ENCODE measurements at places on chromosomes 13 and 19.

GRCh38 chr19:19342086-19343015 lies 21.7 kb downstream of the MAU2 start:
- DNase-seq = peak; percentile 79

GRCh38 chr19:43465468-43466120 lies at the start of gene LYPD3:
LYPD3 (minus strand) TSS chr19:43465608; CDS start chr19:43465571, 37 bp downstream.
- DNase-seq = peak; percentile 76

DNA sequence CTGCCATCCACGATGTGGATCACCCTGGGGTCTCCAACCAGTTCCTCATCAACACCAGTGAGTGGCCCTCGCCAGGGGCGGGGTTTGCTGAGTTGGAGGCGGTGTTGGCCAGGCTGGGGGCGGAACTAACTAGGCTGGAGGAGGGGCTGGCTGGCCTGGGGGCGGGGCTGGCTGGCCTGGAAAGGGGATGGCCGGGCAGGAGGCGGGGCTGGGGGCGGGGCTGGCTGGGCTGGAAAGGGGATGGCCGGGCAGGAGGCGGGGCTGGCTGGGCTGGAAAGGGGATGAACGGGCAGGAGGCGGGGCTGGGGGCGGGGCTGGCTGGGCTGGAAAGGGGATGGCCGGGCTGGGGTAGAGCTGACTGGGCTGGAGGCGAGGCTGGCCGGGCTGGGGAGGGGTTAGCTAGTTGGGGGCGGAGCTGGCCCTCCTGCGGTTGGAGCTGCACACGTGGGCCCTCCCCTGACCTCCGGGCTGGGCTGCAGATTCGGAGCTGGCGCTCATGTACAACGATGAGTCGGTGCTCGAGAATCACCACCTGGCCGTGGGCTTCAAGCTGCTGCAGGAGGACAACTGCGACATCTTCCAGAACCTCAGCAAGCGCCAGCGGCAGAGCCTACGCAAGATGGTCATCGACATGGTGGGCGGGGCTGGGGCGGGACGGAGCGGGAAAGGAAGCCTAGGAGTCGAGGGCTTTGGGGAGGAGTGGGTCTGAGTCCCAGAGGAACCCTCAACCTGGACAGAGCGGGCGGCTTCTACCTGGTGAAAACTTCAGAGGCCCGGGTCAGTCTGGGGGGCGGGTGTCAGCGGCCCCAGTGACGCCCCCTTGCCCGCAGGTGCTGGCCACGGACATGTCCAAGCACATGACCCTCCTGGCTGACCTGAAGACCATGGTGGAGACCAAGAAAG lies 41.0 kb downstream of the PDE4A start:
- DNase-seq = peak; percentile 95

GRCh38 chr19:47766670-47767069 lies 11.8 kb upstream of the SELENOW start:
- no peak for DNase-seq

GRCh38 chr19:15635016-15635805 lies 5.5 kb upstream of the CYP4F3 start:
- no peak for DNase-seq

DNA sequence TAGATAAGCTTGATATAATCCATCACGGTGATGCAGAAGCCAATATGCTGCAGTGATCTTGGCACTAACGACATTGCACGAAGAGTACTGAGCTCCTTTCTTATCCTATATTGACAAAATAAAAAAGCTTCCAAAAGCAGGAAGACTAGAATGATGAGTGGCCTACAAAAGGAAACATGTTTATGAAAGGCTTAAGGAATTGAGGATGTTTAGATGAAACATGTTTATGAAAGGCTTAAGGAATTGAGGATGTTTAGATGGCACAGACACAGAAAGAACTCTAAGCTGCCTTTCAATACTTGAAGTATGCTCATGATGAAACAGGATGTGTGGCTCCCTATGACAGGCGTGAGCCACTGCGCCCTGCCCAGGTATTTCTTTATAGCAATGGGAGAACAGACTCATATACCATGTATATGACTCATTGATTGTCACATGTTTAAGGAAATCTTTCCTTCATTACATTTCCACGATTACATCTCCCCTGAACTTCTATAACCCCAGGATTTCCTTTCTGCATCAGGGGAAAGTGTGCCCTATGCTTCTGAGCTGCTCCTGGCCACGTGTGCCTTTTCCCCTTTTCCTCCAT lies 690.8 kb upstream of the ARGLU1 start:
- DNase-seq = no peak

DNA sequence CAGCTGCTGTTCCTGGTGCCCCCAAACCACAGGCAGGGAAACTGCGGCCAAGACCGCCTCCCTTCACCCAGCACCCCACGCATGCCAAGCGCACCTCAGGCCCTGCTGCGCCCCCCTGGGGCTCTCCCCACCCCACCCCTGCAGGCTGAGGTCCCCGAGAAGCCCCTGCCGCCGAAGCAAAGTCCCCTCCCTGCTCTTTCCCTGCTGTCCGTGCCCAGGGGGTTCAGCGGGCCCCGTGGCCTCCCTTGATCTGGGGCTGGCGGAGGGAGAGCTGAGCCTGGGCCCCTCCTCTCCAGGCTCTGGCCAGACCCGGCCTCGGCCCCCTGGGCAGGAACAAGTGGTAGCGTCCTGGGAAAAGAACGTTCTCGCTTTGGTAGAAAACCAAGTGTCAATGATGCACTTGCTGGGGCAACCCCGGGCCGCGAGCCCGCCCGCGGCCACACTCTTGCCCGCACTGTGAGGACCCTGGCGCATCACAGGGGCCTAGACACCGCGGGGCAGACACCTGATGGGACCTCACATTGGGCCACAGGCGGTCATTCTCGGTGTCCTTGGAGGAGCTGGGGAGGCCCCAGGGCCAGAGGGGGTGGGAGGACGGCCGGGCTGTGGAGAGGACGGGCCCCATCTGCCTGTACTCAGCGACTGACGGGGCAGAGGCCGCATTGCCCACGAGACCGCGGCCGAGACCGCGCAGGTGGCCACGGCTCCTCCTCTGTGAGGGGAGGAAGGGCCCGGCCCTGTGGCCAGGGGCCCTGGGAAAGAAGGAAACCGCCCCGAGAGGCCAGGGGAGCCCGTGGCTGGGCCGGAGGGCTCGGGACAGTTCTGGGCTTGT lies 29.0 kb downstream of the GPX4 start:
- no peak for DNase-seq

- no peak for DNase-seq
Measured at GRCh38 chr13:105878119-105878700, 657.3 kb downstream of the EFNB2 start.

DNA sequence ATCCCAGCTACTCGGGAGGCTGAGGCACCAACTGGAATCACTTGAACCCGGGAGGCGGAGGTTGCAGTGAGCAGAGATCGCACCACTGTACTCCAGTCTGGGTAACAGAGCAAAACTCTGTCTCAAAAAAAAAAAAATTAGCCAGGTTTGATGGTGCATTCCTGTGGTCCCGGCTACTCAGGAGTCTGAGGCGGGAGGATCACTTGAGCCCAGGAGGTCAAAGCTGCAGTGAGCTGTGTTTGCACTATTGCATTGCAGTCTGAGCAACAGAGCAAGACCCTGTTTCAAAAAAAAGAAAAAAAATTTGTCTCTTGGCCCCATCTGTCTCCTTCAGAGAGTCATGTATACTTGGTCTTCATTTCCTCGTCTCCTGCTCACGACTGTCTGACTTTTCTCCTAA lies 1.6 kb downstream of the CCDC97 start:
- DNase-seq = no peak

DNA sequence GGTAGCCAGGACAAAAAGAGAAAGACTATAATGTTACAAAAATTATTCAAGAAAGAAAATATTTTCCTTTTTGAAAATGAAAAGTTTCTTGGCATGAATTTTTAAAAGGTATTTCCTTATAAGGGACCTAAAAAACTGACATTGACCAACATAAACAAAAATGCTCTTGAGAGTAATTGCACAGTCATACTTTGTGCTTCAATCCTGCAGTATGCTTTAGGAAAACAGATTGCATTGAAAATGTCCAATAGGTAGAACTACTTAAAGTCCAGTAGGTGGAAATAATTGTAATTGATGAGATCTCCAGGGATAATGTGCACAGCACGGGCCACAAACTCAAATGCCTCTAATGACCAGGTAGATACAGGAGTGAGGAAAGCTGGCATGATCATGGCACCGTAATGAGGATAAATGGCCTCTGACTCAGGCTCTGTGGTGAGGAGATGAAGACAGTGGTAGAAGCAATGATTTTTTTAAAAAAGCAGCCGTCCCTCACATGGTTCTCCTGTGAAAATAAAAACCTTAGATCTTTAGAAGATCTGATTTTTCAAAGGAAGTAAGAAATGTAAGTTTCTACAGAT lies 278.0 kb downstream of the ITGBL1 start:
- DNase-seq = no peak

GRCh38 chr19:45184115-45184514 lies 5.5 kb downstream of the BLOC1S3 start:
- DNase-seq = no peak

GRCh38 chr13:113846636-113847318 lies 17.1 kb downstream of the GAS6 start:
- no peak for DNase-seq

DNA sequence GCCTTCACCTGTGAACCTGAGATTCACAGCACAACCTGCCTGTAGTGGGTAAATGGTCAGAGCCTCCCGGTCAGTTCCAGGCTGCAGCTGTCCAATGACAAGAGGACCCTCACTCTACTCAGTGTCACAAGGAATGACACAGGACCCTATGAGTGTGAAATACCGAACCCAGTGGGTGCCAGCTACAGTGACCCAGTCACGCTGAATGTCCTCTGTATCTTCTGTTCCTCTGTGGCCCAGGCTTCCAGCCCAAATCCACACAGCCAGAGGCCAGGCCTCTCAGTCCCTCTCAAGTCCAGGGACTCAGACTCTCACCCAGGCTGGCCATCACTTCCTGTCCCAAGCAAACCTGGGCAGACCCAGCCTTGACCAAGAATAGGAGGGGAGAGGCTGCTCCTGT lies 10.8 kb downstream of the CEACAM3 start:
- no peak for DNase-seq

GRCh38 chr19:55305983-55306562 lies 19.1 kb downstream of the TMEM150B start:
- no peak for DNase-seq

- DNase-seq = peak; percentile 91
Measured at GRCh38 chr19:40519352-40520322, 52.8 kb downstream of the SPTBN4 start.

GRCh38 chr19:17116996-17117702 lies 41.6 kb downstream of the MYO9B start:
- DNase-seq = no peak

DNA sequence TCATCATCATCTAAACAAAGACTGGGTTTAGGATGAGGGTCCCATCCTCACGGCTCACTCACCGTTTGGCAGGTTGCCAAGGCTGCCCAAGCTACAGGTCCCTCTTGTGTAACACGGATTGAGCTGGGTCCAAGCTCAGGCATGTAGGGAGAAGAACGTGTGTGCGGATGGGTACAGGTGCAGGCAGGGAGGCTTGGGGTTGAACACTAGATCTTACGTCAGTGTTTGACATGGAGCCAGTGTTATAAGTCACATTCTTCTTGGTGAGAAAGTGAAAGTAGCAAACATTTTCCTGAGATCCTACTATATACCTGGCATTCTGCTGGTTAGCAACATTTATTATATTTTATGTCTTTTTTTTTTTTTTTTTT lies 136.8 kb upstream of the RNF113B start:
- DNase-seq = no peak

GRCh38 chr19:47492137-47492533 lies 8.1 kb upstream of the KPTN start:
- DNase-seq = no peak

DNA sequence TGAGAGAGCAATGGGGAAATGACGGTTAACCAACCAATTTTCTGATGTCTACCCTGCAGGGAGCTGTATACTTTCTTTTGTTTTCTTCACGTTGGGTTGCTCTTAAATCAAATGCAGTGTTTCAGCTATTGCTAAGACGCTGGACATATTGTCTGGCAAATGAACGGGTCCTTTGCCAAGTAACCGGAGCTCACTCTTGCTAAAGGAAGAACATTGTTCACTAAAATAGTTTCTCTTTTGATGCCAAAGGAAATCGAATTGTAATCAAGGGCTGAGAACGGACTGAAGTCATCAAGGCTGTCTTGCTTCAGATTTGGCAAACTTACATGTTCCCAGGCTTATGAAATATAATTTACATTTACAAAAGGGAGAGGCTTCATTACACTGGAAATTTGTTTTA lies 142.3 kb upstream of the ARGLU1 start:
- DNase-seq = no peak

- DNase-seq = no peak
Measured at GRCh38 chr19:2534423-2535013, 58.6 kb downstream of the GADD45B start.

DNA sequence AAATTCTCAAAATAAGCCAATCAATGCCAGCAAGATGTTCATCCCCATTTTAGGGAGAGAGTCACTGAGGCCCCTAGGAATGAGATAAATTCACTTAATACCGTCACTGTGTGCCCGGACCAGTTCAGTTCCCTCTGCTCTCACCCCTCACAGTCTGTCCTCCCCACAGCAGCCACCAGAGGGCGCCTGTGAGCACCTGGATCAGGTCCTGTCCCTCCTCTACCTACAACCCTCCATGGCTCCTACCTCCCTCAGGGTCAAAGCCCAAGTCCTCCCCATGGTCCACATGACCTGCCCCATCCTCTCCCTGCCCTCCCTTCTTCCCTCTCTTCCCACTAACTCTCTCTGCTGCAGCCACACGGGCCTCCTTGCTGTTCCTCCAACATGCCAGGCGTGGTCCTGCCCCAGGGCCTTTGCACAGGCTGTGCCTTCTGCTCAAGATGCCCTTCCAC lies 42.0 kb upstream of the NFIC start:
- DNase-seq = peak; percentile 76

DNA sequence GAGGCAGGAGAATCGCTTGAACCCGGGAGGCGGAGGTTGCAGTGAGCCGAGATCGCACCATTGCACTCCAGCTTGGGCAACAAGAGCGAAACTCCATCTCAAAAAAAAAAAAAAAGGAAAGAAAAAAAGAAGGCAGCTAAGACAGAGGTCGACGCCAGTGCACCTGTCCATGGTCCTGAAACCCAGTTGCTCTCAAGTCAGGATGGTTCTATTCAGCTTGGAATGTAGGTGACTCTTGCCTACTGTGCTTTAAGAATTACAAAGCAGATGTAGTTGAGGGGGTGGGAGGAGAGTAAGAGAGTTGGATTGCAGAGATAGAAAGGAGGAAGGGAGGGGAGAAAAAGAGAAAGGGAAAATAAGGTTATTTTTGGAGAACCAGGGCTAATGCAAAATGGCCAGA lies 18.7 kb downstream of the CACNG7 start:
- DNase-seq = no peak

- no peak for DNase-seq
Measured at GRCh38 chr19:5682107-5682482, 1.3 kb downstream of the HSD11B1L start.

DNA sequence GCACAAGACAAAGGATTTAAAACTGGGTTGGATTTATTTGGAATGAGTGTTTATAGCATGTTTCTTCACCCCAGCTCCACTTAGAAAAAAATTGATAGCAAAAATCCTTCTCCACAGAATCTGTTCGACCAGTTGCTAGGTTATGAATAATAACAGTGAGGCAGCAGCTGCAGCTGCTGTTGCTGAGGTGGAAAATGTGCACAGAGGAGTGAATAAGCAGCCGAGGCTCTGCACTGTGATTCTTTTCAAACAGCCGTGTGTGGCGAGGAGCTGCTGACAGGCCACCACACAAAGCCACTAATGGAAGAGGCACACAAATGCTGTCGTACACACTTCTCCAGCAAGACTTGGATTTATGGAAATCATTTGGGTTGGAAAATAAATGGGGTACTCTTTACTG lies 6.4 kb upstream of the RASL11A start:
- no peak for DNase-seq

- no peak for DNase-seq
Measured at GRCh38 chr19:1046836-1047695, 7.2 kb downstream of the ABCA7 start.

All from erythroblast (primary cell).